ENCODE measurements at places on chromosomes 3 and 15. TPM values are rescaled to one million over a fixed set of nuclear protein-coding genes. Genes with fewer than 3 reads are reported as not detected.

DNA sequence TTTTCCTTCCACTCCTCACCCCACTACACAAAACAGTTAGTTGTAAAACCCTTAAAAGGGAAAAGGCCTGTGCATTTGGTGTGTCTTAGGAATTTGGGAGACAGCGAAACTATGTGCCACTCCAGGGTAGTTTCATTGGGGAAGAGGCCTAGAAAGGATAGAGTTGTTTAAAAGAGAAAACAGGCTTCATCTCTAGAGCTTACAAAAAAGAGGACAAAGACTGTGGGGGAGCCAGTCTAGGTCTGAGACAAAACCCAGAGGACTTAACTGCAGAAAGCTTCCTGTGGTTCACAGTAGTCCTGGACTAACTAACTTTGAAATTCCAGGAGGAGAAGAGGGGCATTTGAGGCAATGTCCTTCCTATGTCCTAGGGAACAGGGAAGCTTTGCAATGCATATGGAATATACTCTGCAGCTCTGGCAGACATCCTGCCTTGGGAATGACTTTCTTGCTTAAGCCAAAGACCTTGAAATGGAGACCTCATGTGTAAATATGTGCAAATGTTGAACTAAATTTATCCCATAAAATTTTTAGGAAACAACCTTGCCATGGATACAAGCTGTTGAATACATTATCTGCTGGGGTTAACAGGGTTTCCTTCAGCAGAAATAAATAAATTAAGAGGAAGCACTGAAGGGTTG, 159.4 kb downstream of the LSAMP start:
- no peaks in the 10 kb centered on the region for H3K27me3 ChIP-seq
- DNase-seq = no peak

GRCh38 chr3:187946163-187946691, 201.0 kb upstream of the BCL6 start:
- H3K27ac ChIP-seq = peak overlapping the region; percentile 11
- no peak overlapping the region for H3K4me3 ChIP-seq
- peaks cover 22% of the 10 kb centered on the region for H3K4me1 ChIP-seq
- H3K36me3 ChIP-seq = no peaks in the 10 kb centered on the region
- H3K27me3 ChIP-seq = peaks cover 12% of the 10 kb centered on the region

DNA sequence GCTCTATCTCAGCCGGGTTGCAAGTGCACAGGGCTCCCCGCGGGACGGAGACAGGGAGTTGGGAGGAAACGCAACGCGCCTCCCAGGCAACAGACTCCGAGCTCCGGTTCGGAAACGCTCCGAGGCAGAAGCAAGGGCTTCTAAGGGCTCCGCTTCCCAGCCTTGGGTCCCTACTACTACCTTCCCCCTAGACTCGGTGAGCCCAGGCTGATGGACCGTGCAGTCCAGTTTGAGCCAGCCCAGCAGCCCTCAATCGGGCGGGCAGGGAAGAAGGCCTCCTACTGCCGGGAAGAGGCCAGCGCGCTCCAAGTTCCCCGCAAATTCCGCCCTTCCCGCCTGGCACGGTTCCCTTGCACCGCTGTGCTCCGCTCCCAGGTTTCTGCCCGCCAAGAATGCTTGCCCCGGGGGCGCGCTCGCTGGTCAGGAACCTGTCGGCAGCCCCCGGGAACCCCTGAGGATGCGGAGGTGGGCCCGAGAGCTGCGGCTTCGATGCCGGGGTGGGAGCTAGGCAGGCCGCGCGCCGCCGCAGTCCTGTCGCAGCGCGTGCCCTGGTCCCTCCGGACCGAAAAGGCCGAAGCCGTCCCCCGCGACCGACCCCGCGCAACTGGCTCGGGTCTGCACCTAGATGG, 728 bp downstream of the TRANK1 start:
- no peak for DNase-seq
- no peaks in the 10 kb centered on the region for H3K27me3 ChIP-seq
- peaks cover 26% of the 10 kb centered on the region for H3K4me1 ChIP-seq
- peak overlapping the region; percentile 68 for H3K27ac ChIP-seq

DNA sequence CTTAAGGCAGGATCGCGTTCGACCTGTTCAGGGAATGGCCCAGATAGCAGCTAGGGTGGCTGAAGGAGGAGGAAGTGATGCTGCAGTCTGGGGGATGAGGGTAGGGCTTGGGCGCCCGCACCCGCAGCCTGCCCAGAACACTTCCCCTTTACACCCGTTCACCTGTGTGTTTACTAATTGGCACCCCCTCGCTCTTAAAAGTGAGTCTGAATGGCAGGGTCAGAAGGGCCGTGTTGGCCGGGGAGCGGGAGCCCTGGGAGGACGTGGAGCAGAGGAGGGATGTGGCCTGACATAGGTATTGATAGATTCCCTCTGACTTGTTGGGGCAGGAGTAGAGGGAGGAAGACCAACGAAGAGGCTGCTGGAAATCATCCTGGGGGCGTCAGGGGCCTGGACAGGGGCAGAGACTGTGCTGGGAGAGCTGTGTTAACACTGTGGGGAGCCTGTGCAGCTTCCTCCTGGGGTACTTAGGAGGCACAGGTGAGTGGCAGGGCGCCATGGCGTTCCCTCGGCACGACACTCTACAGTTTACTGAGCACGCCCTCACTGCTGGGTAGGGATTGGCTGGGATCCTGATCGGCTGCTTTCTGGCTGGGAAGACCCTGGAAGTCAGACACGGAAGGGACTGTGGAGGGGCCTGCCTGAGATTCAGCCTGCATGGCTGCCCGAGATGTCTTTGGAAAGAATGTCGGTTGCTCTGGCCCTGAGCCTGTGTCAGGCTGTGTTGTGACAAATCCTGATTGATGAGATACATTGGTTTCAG, 51.7 kb downstream of the SLC6A6 start:
- no peaks in the 10 kb centered on the region for H3K27me3 ChIP-seq
- peak overlapping the region; percentile 79 for H3K27ac ChIP-seq
- H3K36me3 ChIP-seq = peaks cover 79% of the 10 kb centered on the region
- no peak for DNase-seq
- peak overlapping the region; percentile 32 for H3K4me3 ChIP-seq
- peaks cover 10% of the 10 kb centered on the region for H3K4me1 ChIP-seq

DNA sequence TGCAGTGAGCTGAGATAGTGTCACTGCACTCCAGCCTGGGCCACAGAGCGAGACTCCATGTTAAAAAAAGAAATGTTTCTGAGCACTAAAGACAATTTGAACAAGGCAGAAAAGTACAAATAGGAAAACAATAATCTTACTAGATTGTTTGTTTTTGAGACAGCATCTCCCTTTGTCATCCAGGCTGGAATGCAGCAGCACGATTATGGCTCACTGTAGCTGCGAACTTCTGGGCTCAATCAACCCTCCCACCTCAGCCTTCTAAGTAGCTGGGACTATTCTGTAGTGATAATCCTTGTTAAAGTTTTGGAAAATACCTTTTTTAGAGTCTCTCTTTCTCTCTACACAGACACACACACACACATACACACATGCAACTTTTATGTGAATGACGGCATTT, 107.1 kb downstream of the LPP start:
- H3K4me3 ChIP-seq = no peak overlapping the region
- H3K4me1 ChIP-seq = peaks cover 12% of the 10 kb centered on the region
- no peak for DNase-seq
- H3K27me3 ChIP-seq = no peaks in the 10 kb centered on the region

DNA sequence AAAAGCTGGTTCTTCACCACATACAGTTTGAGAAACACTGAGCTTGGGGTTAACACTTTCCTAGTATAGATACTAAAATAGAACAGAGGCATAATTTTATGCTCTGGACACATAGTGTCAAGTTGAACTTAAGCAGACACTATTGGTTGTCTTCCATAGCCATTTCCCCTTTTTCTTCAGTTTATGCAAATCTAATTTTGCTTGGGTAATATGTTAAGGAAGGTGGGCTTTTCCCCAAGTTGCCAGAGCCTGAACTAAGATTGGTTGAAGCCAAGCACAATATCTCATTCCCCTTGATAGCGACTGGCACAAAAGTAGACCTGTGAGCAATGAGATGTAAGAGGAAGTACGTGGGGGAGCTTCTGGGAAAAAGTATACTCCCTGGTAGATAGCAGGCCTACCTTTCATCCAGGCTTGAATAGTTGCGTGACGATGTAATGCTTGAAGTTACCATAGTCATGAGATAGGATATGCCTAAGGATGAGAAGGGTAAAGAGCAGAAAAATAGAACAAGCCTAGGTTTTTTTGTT, 4.5 kb upstream of the POPDC2 start:
- no peaks in the 10 kb centered on the region for H3K27me3 ChIP-seq
- peaks cover 67% of the 10 kb centered on the region for H3K4me1 ChIP-seq
- H3K27ac ChIP-seq = peak overlapping the region; percentile 75
- no peak for DNase-seq
- peaks cover 28% of the 10 kb centered on the region for H3K36me3 ChIP-seq

DNA sequence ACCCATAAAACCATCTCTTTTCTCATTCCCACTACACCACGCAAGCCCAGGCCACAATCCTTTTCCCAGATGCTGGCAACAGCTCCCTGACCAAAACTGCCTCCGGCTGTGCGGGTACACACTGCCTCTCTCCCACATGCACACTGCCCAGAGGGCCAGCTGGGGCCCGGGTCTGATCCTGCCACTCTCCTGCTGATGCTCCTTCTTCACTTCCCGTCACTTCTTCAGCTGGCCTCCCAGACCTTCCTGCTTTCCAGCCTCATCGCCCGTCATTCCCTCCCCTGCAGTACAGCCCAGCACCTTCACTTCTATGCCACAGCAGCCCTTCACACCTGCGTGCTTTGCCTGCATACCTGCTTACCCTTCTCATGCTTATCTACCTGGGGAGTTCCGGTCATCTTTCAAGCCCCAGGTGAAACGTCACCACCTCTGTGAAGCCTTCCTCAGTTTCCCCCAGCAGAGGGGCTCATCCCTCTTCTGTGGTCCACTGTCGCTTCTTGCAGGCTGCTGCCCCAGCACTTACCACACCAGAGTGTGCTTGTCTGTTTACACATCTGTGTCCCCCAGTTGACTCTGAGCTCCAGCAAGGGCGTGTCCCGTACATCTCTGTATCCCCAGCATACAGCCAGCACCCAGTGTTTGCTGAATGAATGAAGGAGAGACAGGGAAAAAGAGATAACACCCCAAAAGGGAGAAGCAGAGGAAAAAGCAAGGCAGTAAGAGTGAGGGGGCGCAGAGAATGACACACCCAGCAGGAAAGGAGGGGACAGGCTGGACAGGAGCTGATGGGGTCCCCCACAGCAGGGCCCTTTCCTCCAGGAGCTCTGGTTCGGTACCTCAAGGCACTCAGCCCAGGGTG, 22.2 kb downstream of the GRAMD2A start:
- no peaks in the 10 kb centered on the region for H3K4me1 ChIP-seq
- no peak overlapping the region for H3K4me3 ChIP-seq

DNA sequence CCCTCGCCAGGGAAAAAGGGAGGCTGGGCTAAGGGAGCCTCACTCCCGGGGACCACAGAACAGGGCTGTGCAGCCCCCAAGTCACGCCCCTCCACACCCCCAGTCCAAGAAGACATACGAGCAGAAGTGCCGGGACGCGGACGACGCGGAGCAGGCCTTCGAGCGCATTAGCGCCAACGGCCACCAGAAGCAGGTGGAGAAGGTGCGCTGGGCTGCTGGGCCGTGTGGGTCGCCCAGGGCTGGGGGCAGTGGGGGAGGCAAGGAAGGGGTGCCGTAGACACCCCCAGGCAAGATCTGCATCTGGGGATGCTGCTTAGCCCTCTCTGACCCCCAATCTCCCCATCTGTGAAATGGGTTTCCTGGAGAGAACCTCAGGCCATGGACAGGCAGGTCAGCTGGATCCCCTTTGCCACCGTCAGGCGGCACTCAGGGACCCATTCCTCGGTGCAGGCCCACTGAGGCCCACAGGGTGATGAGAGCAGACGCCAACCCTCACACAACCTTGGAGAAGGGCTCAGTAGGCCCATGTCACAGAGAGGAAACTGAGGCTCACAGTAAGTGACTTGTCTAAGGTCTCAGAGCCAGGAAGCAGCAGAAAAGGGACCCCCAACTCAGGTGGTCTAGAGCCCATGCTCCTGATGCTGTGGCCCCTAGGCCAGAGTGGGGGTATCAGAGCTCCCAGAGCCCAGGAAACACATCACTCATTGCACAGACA, 33.7 kb downstream of the PSTPIP1 start:
- H3K4me3 ChIP-seq = no peak overlapping the region
- no peak for DNase-seq
- H3K36me3 ChIP-seq = peaks cover 15% of the 10 kb centered on the region
- H3K27me3 ChIP-seq = no peaks in the 10 kb centered on the region
- no peak overlapping the region for H3K27ac ChIP-seq

DUOX1 gene
- 0.39 TPM for total RNA-seq

LMAN1L gene
- 2.2 TPM for total RNA-seq

DNA sequence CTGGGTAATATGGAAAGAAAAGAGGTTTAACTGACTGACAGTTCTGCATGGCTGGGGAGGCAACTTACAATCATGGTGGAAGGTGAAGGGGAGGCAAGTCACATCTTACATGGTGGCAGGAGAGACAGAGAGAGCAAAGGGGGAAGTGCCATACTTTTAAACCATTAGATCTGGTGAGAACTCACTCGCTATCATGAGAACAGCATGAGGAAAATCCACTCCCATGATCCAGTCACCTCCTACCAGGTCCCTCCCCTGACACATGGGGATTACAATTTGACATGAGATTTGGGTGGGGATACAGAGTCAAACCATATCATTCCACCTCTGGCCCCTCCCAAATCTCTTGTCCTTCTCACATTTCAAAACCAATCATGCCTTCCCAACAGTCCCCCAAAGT, 16.0 kb upstream of the ACOX2 start:
- H3K4me1 ChIP-seq = no peaks in the 10 kb centered on the region
- H3K27me3 ChIP-seq = peaks cover 10% of the 10 kb centered on the region
- DNase-seq = no peak
- H3K36me3 ChIP-seq = no peaks in the 10 kb centered on the region
- no peak overlapping the region for H3K27ac ChIP-seq

DNA sequence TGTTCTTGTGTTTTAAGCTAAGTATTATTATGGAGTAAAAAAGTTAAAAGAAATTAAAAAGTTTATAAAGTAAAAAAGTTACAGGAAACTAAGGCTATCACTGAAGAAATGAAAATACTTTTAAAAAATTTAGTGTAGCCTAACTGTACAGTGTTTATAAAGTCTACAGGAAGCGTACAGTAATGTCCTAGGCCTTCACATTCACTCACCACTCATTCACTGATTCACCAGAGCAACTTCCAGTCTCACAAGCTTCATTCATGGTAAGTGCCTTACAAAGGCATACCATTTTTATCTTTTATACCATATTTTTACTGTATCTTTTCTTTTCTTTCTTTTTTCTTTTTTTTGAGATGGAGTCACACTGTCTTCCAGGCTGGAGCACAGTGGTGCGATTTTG, 40.7 kb upstream of the SCN5A start:
- no peak for DNase-seq
- H3K27me3 ChIP-seq = no peaks in the 10 kb centered on the region
- no peaks in the 10 kb centered on the region for H3K36me3 ChIP-seq
- H3K4me1 ChIP-seq = no peaks in the 10 kb centered on the region

KBTBD8 gene
- 53.3 TPM for total RNA-seq

MKRN2OS gene
- total RNA-seq = not detected

GRCh38 chr3:10373686-10374261, 52.9 kb upstream of the SEC13 start:
- peaks cover 12% of the 10 kb centered on the region for H3K4me1 ChIP-seq
- no peaks in the 10 kb centered on the region for H3K36me3 ChIP-seq
- peaks cover 4% of the 10 kb centered on the region for H3K27me3 ChIP-seq

FAM81A gene
- total RNA-seq = 6.2 TPM

- no peaks in the 10 kb centered on the region for H3K27me3 ChIP-seq
- no peak for DNase-seq
- peaks cover 37% of the 10 kb centered on the region for H3K36me3 ChIP-seq
- no peak overlapping the region for H3K4me3 ChIP-seq
These were observed 45.6 kb downstream of the NMD3 start for GRCh38 chr3:161266731-161267150.

ATP13A5 gene
- total RNA-seq = not detected
